ENCODE measurements at places on chromosomes 16 and 17.

DNA sequence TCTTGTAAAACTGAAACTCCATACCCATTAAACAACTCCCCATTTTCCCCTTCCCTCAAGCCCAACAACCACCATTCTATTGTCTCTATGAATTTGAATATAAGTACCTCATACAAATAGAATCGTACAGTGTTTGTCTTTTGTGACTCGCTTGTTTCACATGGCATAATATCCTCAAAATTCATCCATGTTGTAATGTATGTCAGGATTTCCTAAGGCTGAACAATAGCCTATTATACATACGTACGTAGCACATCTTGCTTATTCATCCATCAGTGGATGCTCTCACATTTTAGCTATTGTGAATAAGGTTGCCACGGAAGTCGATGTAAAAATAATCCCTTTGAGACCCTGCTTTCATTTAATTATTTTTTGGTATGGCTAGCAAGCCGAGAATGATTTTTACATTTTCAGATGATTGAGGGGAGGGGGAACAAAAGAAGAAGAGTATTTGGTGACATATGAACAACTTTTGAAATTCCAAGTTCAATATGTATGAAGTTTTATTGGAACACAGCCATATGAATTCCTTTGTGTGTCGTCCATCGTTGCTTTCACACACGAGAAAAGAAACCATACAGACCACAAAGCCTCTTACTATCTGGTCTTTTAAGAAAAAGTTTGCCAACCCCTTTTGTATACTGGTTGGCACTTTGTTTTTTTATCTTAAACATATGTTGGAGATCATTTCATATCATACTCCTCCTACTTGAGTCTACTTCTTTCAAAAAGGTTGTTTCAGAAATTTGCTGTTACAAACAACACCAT is 371.2 kb downstream of the NPIPA8 start:
- DNase-seq: no peak

- DNase-seq: no peak
Measured at GRCh38 chr16:73418691-73419090, 370.8 kb upstream of the ZFHX3 start.

DNA sequence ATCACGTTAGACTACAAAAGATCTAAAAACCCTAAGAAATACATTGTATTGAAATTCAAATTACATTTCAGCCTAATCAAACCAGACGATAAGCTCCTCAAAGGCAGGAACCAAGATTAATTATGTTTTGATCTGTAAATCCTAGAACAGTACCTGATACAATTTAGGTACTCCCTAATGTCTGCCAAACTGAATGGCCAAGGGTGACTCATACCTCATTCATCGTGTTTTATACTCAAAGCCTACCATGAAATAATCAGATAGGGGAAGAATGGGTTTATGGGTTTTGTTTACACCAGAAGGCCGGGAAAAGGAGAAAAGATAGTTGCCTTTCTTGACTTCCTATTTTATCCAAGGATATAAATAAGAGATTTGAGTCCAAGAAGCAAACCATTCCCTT is 19.3 kb downstream of the MMD start:
- DNase-seq: no peak

DNA sequence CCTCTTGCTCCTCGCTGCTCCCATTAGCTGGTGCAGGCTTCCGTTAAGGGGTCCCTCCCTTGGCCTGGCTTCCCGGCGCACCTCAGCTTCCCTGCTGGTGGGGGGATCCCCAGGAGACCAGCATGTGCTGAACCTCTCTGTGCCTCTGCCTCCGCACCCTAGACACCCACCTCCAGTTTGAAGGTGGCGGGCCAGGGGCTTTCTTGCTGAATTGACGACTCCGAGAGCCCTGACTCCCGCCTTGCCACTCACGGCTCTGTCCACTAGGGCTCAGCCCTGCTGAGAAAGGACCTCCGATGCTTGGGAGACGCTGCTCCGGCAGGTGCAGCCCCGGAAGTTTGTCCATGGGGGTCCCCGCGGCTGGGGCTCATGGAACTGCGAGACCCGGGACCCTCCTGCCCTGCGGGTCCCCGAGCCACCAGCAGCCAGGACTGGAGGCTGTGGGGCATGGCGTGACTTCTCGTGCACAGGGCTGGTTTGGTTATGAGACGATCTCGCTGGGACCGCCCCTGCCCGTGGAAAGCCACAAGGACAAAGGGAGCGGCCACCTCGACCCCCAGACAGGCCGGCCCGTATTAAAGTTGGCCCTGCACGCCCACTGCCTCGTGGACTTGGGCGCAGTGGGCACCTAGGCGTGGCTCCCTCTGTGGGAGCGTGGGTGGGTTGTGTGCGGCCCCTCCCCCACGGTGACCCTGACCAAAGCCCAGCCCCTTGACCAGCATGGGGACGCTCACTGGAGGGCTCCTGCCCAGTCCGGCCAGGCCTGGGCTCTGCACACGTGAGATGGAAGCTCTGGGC is 8.1 kb downstream of the CHMP6 start:
- no peak for DNase-seq

DNA sequence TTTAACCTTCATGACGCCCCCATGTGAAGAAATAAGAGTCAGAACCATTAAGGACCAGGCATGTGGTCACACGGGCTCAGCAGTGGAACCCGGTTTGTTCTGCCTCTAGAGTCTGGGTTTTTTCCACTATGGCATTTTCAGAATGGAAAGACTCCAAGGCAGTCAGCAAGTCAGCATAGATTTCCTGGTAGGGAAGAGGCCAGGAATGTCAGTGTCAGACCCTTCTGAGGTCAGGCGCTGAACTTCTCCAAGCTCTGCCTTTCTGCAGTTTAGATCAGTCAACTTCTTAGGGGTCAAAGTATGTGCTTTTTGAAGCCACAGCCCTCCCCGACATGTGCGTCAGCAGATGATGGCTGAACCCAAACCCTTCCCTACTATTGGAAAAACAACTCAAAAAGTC is 3.9 kb downstream of the SSTR2 start:
- DNase-seq: no peak

- DNase-seq: peak; percentile 92
Measured at GRCh38 chr16:87956365-87957231, 5.4 kb downstream of the BANP start.

GRCh38 chr17:42247734-42248133 is 28.5 kb downstream of the STAT5B start:
- DNase-seq: no peak

- no peak for DNase-seq
Measured at GRCh38 chr17:73641826-73642600, 2.2 kb downstream of the SDK2 start.
